PC-3 (cell line): ENCODE measurements at places on chromosomes 6 and 20.

GRCh38 chr6:5506149-5506548 lies 244.8 kb downstream of the FARS2 start:
- no peak for DNase-seq

DNA sequence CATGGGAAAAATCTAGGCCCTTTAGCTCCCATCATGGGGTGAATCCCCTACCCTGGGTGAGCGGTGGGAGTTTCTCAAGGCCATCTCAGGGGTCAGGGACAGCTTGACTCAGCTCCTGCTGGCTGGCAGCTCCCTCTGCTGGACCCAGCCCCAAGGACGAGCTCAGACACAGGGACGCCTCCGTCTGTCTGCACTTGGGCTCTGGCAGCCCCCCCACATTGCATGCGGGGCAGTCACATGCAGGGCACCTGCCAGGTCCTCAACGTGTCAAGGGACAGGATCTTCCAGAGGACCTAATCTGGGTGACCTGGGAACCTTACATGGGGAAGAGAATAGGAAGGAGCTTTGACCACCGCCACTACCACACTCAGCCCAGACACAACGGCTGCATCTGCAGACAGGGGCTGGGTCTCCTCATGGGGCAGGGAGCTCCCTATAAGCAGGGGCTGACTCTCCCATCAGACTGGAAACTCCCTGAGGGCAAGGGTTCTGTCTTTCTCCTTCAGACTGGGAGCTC lies 173.4 kb downstream of the MRPL14 start:
- DNase-seq = no peak

DNA sequence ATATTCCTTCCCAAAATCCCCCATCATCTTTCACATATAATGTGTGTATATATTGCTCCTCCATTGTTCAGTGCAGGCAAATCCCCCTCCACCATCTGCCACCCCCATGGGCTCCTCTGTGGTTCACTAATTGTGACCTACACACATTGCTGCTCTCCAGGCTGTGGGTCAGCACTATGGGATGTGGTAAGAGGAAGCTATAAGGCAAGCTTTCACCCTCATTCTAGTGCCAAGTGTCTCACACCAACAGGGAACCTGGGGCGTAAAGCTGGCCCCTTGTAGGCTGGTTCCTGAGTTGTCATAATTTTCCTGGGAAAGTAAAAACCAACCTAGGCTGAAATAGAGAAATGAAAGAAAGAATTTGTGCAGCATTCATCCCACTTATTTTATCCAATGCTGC lies 16.8 kb downstream of the FKBP1A start:
- no peak for DNase-seq

- no peak for DNase-seq
Measured at GRCh38 chr20:61322151-61322865, 70.2 kb downstream of the CDH4 start.

GRCh38 chr6:42974919-42975505 lies 4.0 kb downstream of the PEX6 start:
- no peak for DNase-seq

DNA sequence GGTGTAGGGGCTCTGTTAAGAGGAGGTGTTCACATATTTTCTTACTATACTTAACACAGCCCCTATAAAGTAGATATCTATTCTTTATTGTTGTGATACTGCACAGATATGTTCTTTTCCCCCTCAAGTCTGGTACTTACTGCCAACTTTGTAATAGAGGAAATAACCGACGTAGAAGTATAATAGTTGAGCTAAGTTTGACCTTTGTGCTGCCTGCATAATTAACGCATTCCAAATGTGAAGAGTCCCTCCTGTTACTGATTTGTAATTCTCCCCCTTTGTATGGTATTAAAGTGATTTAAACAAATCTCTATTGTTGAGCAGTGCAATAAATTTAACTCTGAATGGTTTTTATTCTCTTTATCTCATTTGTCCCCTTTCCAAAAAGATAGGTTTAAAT lies 39.0 kb downstream of the PHF3 start:
- no peak for DNase-seq

DNA sequence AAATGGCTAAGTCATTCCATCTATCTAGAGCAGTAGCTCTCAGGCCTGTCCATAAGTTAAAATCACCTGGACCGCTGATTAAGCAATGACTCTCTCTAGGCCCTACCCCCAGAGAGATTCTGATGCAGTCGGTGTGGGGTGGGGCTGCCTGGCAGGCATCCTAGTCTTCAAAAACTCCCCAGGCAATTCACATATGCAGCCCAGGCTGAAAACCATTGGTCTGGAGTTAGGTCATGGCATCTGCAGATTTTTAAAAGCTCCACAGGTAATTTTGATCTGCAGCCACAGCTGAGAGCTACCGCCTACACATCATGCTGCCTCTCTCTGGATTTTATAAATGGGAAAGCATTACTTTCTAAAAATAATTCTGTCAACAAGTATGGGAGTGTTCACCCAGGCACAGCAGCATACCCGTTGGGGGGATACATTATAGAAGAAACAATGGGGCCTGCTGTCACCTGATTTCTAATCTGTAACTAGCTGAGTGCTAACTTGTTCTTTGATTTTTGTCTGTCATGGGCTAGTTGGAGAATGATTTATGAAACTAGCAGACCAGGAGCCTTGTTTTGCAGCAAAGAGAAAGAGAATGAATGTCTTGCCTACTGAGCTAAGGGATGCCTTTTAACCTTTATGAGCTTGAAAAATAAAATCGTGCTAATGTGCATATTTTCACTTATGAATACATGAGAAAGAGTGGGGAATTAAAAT lies 44.1 kb upstream of the ATXN1 start:
- DNase-seq = peak; percentile 69
